ENCODE measurements at places on chromosomes 7 and 10. TPM values are rescaled to one million over a fixed set of nuclear protein-coding genes. Genes with fewer than 3 reads are reported as not detected.

The DOCK4 gene
- 20.9 TPM for polyA plus RNA-seq

The FAM241B gene
- 11.5 TPM for polyA plus RNA-seq

The PTPN12 gene
- 85.4 TPM for polyA plus RNA-seq

The NPC1L1 gene
- 4.0 TPM for polyA plus RNA-seq

The FXYD4 gene
- 1.8 TPM for polyA plus RNA-seq

The AEBP1 gene
- 81.4 TPM for polyA plus RNA-seq

The CELF2 gene
- 11.5 TPM for polyA plus RNA-seq

The COL1A2 gene
- 531 TPM for polyA plus RNA-seq

The CALCR gene
- polyA plus RNA-seq = 0.88 TPM

The BAMBI gene
- polyA plus RNA-seq = 40.3 TPM

The ERVW-1 gene
- polyA plus RNA-seq = 0.53 TPM

The COL17A1 gene
- polyA plus RNA-seq = 0.30 TPM

The LRRC61 gene
- 30.3 TPM for polyA plus RNA-seq

The TMEM196 gene
- 0.01 TPM for polyA plus RNA-seq

The CDC123 gene
- polyA plus RNA-seq = 102 TPM

The ATOH7 gene
- polyA plus RNA-seq = 2.6 TPM

The BAIAP2L1 gene
- 12.1 TPM for polyA plus RNA-seq

The GIMAP4 gene
- polyA plus RNA-seq = 22.3 TPM

The LDB3 gene
- polyA plus RNA-seq = 1.2 TPM

The GARIN1A gene
- polyA plus RNA-seq = 5.7 TPM

The TMEM229A gene
- 0.10 TPM for polyA plus RNA-seq

The TRPV5 gene
- 1.7 TPM for polyA plus RNA-seq

The ENKUR gene
- polyA plus RNA-seq = 3.7 TPM

The SNX10 gene
- polyA plus RNA-seq = 14.5 TPM

The PNLIPRP2 gene
- polyA plus RNA-seq = not detected

The SEMA3A gene
- 15.1 TPM for polyA plus RNA-seq

The CDHR3 gene
- 6.6 TPM for polyA plus RNA-seq

The MSMB gene
- polyA plus RNA-seq = not detected

The RAPGEF5 gene
- 33.1 TPM for polyA plus RNA-seq

The FAM237B gene
- 0.96 TPM for polyA plus RNA-seq

The ANKRD61 gene
- 0.61 TPM for polyA plus RNA-seq

The BHLHA15 gene
- polyA plus RNA-seq = 0.16 TPM

The MUC12 gene
- polyA plus RNA-seq = 0.38 TPM

The TMEM270 gene
- not detected for polyA plus RNA-seq

The AZGP1 gene
- 70.1 TPM for polyA plus RNA-seq

The GFRA1 gene
- 22.4 TPM for polyA plus RNA-seq

The DNAJC30 gene
- 10.6 TPM for polyA plus RNA-seq

The TAC1 gene
- 0.56 TPM for polyA plus RNA-seq

The CPN1 gene
- 3.8 TPM for polyA plus RNA-seq

The HOXA2 gene
- 9.5 TPM for polyA plus RNA-seq

The RARRES2 gene
- 54.0 TPM for polyA plus RNA-seq

The ENO4 gene
- 3.6 TPM for polyA plus RNA-seq

The PODXL gene
- polyA plus RNA-seq = 697 TPM

The AGBL3 gene
- polyA plus RNA-seq = 14.1 TPM

The KNDC1 gene
- 7.0 TPM for polyA plus RNA-seq

The ITGA8 gene
- 39.0 TPM for polyA plus RNA-seq

The GSTO2 gene
- 27.9 TPM for polyA plus RNA-seq

The HKDC1 gene
- polyA plus RNA-seq = 15.8 TPM

The METTL27 gene
- polyA plus RNA-seq = 8.8 TPM

The PHF14 gene
- 60.9 TPM for polyA plus RNA-seq

The DGKI gene
- polyA plus RNA-seq = 1.5 TPM

The EVX1 gene
- polyA plus RNA-seq = not detected

The HOXA13 gene
- not detected for polyA plus RNA-seq
